ENCODE measurements at places on chromosomes 4 and X.

DNA sequence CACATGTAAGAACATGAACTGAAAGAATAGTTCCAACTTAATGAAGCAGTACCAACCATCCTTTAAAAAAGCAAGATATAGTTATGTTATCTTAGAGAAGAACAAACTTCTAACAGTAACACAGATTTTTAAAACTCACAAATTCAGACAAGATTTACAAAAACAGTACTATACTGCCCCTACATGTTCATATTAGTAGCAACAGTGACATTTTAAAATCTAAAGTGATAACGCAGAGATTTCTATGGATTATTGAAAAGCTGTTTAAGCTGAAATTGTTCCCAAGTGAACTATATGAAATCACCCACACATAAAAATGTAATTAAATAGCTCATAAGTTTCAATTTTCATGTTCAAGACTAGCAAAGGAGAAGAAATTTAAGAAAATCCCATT lies 166.0 kb downstream of the FBXW7 start:
- no peak for DNase-seq

DNA sequence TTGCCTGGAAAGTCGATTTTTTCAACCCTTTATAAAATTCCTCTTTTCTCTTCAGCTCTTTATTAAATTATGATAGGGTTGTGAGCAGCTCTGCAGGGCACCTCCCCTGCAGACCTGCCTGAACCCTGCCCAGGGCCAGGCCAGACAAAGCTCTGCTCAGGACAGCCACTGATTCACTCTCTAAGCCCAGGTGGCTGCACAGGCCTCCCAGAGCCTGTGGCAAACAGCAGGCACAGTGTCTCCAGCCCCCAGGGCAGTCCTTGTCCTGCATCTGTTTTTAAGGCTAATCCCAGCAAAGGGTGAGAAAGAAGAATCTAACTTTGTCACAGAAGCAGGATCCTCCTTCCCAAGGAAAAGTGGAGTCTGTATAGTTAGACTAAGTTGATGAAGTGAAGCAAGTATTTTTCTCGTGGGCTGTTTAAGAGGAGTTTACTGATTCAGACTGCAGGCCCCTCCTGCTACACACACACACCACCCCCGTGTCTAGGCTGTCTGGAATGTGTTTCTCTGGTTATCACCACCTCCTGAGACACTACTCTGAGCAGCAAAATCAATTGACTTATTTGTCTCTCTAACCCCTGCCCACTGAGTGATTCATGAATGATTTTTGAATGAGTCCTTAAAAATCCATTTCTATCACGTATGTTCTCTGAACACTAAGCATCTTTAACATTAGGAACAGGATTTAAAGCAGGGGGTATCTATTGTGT lies 101.7 kb downstream of the CHIC2 start:
- no peak for DNase-seq

GRCh38 chr4:62953752-62954151 lies 1455.5 kb downstream of the TECRL start:
- DNase-seq, result no peak

- no peak for DNase-seq
Measured at GRCh38 chr4:88489100-88489761, 32.3 kb downstream of the HERC5 start.

DNA sequence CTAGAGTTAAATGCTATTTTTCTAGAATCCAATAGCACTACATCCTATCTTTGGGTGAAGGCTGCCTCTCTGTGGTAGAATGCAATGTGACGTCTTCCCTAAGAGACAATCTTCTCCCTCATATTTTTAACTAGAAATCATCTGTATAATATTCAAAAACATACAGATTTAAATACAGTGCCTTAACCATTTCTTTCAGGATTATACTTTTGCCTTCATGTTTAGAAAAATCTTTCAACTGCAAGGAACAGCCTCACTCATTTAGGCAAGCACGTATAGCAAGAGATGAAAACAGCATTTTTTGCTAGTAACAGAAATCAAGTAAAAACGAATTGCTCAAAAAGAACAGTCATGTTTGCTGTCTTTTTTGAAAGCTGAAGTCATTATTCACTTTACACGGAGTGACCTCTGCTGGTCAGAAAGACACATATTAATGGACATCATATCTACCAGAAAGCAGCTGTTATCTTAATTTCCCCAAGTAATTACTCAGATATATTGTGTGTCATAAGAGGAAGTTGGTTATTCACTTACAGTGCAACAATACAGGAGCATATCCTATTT lies 422.3 kb downstream of the STPG2 start:
- DNase-seq, result no peak

GRCh38 chr4:39458505-39459300 lies at the start of the genes LIAS and RPL9:
TSS of gene LIAS (plus strand) at chr4:39459056. CDS start at chr4:39459118, 62 bp downstream.
TSS of gene RPL9 (minus strand) at chr4:39458922. CDS start at chr4:39458439, 483 bp downstream.
- peak; percentile 95 for DNase-seq

DNA sequence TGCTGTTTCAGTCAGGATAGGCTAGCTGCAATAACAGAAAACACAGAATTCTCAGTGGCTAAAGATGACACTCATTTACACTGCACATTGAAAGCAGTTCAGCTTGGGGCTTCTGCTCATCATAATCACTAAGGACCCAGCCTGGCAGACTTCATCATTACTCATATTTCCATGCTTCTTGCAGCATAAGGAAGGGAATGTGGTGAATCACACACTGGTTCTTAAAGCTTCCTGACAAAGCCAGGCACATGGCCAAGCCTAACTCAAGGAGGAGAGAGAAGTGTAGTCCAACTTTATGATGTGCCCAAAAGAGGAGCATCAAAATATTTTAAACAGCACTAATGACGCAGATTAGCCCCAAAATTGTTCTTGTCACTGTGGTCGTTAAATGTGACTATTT lies 186.5 kb downstream of the BANK1 start:
- DNase-seq, result no peak

- no peak for DNase-seq
Measured at GRCh38 chr4:123559955-123560871, 163.6 kb downstream of the SPRY1 start.

GRCh38 chr4:180636696-180637404 lies 1606.4 kb upstream of the TENM3 start:
- no peak for DNase-seq

GRCh38 chr4:156827519-156827918 lies 144.1 kb downstream of the PDGFC start:
- no peak for DNase-seq

- no peak for DNase-seq
Measured at GRCh38 chrX:97629597-97629985, 745.9 kb downstream of the RPA4 start.

- no peak for DNase-seq
Measured at GRCh38 chr4:5988086-5988845, 30.0 kb downstream of the C4orf50 start.

DNA sequence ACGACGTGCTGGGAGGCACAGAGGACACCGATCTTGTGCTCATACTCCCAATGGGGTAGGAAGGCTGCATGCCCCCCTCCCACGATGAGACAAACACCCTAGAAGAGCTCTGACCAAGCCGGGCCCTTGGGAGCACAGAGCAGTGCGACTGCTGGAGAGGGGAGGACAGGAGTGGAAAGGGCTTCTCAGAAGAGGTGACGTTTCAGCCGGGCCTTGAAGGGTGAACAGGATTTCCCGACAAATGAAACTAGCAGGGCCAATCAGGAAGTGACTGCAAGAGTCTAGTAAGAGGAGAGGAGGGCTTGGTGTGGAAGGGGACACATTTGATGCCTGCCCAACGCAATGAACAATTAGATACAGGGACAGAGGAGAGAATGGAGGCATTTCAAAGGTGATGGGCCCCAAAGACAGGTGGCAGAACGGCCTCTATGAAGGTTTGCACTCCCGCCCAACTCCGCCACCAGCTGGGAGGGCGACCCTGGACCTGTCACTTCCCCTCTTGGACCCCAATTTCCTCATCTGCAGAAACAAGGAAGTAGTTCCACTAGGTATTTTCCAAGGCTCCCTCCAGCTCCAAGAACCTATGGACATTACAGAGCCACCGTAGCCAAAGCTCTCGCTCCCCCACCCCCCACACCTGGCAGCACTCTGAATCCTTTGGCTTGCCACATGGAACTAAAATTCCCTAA lies 3.9 kb downstream of the HCFC1 start:
- no peak for DNase-seq

DNA sequence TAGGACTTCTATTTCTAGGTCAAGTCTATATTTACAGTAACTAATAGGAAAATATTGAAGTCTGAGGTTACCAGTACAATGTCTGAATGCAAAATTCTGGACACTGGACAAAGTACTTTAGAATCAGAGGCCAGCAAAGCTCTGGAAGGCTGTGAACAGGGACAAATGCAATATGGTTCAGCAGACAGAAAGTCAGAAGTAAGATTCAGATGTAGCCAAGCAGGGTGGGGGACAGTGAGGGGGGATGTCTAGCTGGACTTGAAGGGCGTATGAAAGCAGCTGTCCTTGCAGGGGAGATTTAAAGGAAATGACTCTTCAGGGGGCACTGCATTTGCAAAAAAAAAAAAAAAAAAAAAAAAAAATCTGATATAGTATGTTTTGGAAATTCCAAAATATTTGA lies 2.9 kb downstream of the SORBS2 start:
- DNase-seq, result no peak

GRCh38 chrX:153602601-153603000 lies 3.7 kb upstream of the CCNQ start:
- no peak for DNase-seq

DNA sequence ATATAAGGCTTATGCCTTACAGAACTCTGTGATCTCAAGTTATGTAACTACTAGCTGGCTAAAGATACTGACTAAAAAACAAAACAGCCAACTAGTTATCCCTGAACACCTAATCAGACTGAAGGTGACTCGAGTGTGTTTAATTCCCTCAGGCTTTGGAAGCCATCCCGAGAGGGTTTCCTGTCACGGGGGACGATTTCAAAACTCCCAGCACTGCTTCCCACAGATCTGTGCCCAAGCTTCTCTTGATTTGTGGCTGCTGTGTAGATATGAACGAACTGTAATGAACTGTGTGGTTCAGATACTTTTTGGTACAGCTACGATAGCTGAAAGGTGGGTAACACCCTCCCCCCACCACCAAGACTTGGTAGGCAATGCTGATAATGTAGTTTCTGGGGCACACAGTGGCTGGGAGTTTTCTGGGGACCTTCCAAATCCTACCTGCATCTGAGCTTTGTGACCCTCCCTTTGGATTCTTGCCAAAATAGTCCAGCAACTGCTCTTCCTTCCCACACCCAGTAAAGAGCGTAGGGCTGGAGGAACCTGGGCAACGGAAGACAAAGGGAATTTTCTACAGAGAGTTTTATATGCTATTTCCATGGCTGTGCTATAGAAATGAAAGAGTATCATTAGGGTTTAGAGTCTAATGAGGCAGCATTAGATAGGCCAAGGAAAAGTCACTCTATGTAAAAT lies 148.8 kb downstream of the MGST2 start:
- DNase-seq, result no peak

DNA sequence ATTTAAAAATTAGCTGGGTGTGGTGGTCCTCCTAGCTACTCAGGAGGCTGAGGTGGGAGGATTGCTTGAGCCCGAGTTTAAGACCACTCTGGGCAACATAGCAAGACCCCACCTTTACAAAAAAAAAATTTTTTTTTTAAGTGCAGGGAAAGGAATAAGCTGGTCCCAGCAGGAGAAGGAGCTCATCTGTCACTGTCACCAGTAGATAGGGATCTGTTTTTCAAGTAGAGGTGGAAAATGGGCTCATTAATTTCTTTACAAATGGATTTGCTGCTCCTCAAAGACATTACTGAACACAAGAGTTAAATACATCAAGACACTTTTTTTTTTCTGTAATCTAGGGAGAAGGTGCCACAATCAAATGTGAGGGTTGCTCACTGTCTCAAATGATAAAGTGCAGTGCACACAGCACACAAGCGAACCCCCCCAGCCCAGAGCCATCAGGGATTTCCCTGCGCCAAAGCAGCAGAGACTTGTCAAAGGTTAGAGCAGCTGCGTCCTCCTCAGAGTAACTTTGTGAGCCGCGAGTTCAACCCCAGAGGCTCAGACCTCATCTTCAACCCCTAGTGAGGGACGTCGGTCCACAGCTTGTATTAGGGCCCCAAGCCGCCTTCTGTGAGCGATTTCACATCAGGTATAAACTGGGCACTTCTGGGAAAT lies 14.3 kb upstream of the MTNR1A start:
- no peak for DNase-seq

DNA sequence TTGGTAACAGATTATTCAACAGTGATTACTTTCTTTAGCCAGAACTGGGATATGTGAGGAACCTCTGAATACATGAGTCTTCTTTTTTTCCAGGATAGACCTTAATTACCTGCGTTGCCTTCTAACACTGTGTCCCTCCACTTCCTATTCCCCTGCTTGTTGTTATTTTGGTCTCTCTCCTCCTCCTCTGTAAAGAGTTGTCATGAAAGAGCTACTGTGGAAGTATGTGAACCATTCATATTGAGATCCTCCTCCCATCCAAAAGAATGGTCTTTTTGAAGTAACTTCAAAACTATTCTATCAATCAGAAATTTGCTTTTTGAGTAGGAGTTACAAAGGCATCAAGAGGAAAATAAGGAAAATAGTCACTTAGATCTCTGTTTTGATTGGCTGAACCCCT lies 420.0 kb upstream of the TENM3 start:
- no peak for DNase-seq

DNA sequence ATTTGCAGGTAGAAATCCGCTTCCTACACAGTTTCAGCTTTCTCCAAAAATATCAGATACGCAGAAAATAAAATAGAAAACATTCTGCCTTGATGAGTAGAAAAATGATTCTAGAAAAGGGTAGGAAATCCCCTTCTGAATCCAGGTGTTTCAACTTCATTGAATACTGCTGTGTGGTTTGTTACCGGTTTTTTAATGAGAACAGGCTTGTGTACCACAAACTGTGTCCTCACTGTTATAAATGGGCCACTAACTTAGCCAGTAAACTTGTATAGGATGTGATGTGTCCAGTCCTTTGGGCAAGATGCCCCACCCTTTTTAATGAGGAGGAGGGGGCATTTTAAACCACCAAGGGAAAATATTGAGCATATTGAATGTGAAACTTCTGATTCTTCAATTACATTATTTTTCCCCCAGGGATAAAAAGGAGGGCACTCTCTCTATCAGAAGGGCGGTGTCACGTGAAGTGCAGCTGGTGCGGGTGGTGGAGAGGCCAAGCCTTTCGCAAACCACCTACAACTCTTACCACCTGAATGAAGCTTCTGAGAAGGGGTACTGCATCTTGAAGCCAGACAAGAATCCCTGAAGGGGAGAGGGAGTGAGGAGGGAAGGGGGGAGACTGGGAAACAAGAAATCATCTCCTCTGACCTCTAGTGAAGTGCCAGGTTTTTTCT lies 4.5 kb downstream of the CXXC4 start:
- DNase-seq, result no peak

- no peak for DNase-seq
Measured at GRCh38 chr4:168485156-168485910, 5.0 kb upstream of the DDX60L start.
